Fibroblast of lung (primary cell): ENCODE measurements at places on chromosomes 7 and 10.

DNA sequence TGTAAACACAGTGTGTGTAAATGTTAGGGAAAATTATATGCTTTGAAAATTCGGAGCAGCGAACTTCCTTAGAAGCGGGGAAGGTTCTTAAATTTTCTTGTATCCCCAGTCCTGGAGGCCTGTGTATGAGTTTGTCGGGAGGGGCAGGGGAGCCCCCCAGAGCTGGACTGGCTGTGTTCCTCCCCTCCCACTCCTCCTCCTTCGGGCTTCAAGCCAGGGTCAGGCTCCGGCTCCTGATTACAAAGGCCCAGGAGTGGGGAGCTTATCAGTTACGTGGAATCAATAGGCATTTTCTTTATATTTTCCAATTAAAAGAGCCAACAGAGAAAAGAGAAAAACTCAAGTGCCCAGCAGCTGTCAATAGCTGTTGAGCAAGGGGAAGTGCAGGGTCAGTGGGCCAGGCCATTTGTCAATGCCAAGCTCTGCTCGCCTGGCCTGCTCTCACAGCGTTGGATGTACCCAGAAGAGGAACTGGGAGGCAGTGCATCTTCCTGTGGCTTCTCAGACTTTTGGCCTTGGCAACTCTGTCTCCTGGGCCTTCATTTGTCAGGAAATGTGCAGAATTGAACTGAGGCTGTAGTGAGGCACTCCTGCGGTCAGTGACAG is 156.9 kb upstream of the PCBD1 start:
- DNase-seq: no peak

GRCh38 chr7:95814721-95815120 is 42.4 kb downstream of the DYNC1I1 start:
- no peak for DNase-seq

- DNase-seq: peak; percentile 3
These were observed 58.3 kb downstream of the MMRN2 start for GRCh38 chr10:86899132-86899531.

- no peak for DNase-seq
These were observed 6.5 kb upstream of the MCU start for GRCh38 chr10:72685264-72685921.
